ENCODE measurements at places on chromosomes 16 and 17.

DNA sequence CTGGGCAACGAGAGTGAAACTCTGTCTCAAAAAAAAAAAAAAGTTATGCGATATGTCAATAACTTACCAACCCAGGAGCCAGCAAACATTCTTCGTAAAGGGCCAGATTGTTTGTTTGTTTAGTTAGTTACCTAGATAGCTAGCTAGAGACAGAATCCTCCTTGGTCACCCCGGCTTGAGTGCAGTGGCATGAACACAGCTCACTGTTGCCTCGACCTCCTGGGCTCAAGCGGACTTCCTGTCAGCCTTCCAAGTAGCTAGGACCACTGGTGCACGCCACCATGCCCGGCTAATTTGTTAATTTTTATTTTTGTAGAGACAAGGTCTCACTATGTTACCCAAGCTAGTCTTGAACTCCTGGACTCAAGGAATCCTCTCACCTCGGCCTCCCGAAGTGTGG is 113.0 kb downstream of the LITAF start:
- DNase-seq, result no peak

- DNase-seq, result no peak
Observed at GRCh38 chr17:26792486-26792885, 501.4 kb upstream of the WSB1 start.

GRCh38 chr17:17537311-17538099 is 41.3 kb upstream of the RASD1 start:
- DNase-seq, result no peak

GRCh38 chr17:19247473-19247872 is 10.3 kb downstream of the EPN2 start:
- no peak for DNase-seq

- no peak for DNase-seq
Observed at GRCh38 chr17:2692781-2693135, 18.8 kb downstream of the CLUH start.

GRCh38 chr17:343211-343610 is 9.4 kb downstream of the RPH3AL start:
- no peak for DNase-seq

DNA sequence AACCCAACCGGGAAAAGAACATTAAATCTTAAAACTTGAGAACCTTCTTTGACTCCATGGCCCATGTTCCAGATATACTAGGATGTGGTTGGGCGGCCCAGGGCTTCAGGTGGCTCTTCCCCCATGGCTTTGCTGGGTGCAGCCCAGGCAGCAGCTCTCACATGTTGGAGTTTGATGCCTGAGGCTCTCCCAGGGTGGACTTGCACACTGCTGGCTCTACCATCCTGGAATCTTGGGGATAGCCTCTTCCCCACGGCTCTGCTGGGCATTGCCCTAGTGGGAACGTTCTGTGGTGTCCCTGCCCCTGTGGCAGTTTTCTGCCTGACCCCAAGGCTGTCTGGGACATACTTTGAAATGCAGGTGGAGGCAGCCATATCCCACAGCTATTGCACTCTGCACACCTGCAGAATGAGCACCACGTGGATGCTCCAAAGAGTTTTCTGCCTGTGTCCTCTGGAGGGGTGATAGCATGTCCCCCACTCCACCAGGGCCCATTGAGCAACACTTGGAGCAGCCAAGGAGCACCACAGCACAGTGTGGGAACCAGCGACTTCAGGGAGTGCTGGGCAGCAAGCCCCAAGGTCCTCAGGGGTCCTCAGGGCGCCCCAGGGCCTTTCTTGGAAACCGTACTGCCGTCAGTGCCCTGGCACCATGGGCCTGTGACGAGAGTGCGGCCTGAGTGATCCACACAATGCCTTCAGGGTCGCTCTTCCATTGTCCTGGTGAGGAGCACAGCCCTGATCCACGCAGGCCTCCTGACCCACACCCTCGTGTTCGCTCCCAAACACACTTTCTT is 70.8 kb downstream of the GOSR1 start:
- no peak for DNase-seq

DNA sequence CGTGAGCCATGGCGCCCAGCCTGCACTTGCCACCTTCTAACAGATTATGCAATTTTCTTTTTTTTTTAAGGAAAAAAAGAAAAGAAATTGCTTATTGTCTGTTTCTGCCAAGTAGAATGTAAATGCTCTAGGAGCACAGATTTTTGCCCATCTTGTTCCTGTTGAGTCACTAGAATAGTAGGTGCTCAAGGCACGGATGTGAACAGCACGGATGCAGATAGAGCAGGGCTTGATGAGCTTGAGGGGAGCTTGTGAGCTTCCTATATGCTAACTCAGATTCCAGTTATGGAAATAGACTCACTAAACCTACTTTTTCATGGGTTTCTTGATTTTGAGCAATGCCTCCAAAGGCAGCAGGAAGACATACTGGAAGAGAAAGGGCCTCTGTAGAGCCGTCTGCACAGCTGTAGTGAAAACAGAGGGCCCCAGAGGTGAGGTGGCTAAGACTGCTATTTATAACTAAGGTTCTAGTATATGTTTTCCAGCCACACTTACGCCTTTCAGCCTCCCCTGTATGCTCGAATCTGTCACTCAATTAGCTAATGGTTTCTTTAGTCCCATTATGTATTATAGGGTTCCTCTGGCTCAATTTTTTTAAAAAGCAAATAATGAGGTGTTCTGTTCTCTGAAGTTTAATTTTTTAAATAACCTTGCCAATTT is 72.8 kb downstream of the WWP2 start:
- DNase-seq, result no peak

- no peak for DNase-seq
Observed at GRCh38 chr17:65438708-65439294, 122.6 kb downstream of the AXIN2 start.

DNA sequence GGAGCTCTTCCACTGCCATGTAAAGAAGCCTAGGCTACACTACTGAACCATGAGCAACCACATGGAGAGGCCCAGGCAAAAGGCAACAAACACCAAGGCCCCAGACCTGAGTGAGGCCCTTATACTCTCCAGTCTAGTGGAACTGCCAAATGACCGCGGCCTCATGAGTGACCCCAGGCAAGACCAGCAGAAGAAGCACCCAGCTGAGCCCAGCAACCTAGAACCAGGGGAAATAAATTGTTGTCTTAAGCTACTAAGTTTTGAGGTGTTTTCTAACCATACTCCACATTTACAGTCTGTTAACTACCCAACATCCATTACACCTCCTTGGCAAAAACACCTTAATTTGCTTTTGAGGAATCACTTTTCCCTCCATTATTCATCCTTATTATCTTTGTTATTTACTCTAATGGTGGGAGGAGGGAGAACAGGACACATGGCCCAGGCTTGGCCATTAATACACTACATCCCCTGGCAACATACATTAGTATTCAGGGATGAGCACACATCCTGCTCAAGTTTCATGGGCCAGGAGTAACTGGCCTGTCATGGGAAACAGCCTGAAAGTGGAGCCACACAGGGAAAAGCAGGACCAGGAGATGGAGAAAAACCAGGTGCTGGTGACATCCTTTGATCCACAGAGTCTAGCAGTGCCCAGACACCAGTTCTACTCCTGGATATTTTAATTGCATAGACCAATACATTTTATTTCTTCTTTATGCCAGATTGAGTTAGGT is 26.2 kb downstream of the SLC39A11 start:
- DNase-seq, result no peak

DNA sequence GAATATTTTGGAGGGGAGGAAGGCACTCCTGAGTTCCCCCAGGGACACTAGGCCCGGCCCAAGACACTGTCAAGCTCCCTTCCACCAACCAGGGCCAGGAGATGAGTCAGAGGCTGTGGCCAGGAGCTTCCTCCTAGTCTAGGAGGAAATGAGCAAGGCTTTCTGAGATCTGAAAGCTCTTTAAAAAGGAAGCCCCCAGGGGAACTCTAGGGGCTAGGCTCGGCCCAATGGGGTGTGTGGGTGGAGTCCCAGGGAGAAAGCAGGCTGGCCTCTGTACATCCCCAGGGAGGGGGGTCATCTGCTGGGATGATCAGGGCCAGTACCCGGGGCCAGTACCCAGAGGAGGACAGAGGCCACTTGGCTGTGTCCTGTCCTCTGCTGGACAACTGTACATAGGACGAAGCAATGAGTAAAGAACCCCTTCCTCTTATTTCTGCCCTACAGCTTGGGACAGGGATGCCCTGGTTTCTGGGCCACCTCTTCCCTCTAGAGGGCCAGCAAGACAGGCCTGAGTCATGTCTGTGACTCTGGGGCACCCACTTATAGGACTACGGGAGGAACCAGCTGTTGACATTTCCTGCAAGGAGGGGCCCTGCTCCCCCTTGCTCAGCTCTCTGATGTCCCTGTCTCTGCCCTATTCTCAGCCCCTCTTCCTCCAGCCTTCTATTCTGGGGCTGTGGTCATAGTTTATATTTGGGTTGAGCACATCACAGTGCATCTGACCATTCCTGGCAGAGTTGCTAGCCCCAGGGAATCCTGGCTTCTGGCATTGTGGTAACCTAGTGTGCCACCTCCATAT is 2.7 kb downstream of the FHOD1 start:
- no peak for DNase-seq

DNA sequence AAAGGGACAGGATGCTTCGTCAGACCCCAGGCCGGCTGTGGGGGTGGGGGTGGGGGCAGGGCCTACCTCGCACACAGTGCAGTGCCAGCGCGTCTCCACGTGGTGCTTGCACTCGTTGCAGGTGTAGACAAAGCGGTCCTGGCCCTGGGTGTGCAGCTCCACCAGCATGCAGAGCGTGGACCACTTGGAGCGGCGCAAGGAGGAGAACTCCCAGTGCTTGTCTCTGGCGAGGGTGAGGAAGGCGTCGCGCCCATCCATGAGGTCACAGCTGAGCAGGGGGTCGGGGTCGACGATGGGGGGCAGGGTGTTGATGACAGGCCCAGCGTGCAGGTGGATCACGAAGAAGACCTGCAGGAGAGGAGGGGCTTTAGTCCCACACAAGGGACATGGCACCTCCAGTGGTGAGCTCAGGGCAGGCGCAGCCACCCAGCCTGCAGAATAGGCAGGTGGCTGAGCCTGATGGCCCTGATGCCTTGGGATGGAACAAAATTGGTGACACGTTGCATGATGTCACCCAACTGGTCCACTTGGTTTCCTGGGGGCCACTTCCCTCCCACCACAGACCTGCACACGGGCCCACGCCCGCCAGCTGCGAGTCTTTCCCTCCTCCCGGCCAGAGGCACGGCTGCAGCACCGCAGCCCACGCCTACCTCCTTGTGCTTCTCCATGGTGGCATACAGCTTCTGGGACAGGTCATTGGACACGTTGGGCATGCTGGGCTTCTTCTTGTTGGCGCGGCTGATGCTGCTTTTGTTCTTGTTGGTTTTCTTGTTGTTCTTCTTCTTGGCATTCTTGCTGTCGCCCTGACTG is 14.0 kb upstream of the TRAP1 start:
- DNase-seq, result no peak

- DNase-seq, result no peak
Observed at GRCh38 chr17:42618442-42619150, 9.1 kb downstream of the TUBG1 start.

DNA sequence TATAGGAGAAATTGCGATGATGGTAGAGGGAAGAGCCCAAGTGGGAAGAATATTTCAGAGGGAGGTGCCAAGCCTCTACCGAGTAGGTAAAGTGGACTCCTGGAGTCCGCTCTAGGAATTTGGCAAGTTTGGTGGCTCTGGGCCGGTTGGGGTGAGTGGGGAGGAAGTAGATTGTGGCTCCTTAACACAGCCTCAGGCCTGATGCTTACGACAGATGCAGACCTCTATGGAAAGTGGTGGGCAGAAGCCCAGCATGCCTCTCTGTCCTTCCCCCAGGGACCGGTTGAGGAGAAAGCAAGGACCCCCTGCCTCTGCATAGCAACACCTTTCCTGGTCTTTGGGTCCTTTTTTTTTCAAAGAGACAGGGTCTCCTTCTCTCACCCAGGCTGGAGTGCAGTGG is 55.9 kb upstream of the SIAH1 start:
- DNase-seq, result no peak

- no peak for DNase-seq
Observed at GRCh38 chr17:82553210-82553930, 33.8 kb downstream of the FOXK2 start.

DNA sequence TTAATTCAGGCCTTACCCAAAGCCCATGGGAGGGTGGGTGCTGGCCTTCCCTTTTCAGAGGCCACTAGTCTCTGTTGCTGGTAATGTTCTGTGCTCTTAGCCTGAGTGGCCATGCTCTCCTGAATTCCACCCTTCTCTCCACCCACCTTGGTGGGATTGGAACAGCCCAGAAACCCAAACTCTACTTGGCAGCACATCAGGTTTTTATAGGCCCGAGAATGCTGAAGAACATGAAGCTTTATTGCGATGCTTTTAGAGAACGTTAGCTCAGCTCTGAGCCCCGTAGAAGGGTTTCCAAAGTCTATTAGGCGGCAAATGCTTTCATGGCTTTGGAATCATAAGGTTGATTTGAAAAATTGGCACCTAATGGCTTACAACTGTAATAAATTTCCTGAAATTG is 209.3 kb downstream of the MSI2 start:
- no peak for DNase-seq

DNA sequence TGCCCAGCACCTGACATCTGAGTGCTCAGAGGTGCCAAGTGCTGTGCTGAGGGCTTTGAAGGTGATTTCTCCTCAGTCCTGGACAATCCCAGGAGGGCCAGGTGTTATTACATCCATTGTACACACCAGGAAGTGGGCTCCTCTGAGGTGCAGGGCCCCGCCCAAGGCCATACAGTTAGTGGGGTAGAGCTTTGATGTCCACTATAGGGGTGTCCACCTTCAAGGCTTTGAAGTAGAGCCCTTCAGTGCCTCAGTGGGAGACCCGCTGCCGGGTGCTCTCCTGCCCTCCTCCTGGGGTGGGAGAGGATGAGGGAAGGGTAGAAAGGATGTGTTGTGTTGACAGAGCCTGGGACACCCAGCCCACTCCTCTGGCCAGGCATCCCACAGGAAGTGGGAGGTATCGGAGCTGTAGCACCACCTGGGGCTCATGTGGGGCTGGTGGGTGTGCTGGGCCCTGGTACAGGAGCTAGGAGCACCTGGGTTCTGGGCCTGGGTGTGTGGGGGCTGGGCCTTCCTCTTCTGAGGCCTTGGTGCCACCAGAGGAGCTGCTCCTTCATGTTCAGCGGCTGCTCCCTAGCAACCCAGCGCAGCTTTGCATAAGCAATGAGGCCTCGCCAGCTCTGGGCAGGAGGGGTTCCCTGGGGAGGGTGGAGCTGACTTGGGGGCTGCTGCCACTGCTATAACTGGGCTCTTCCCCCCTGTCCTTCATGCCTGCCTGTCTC is 7.4 kb downstream of the LASP1 start:
- DNase-seq, result no peak

- no peak for DNase-seq
Observed at GRCh38 chr16:89216315-89217137, 977 bp upstream of the ZNF778 start.

DNA sequence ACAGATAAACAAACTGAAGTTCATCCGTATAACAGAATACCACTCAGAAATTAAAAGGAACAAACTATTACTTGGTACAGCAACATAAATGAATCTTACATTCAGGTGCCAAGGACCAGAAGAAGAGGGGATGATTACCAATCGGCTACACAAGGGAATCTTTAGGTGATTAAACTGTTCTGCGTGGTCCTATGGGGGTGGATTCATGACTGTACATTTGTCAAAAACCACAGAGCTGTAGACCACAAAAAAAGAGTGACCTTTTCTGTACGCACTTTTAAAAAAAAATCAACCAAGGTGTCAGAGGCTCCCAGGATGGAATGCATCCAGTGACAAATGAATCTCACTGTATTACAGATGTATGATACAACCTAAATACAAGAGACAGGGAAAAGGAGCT is 110.8 kb downstream of the CDYL2 start:
- no peak for DNase-seq
